Activated gamma-delta T cell (primary cell): ENCODE measurements at places on chromosomes 12 and 14.

- DNase-seq: no peak
Observed at GRCh38 chr12:82504409-82504808, 146.1 kb downstream of the METTL25 start.

DNA sequence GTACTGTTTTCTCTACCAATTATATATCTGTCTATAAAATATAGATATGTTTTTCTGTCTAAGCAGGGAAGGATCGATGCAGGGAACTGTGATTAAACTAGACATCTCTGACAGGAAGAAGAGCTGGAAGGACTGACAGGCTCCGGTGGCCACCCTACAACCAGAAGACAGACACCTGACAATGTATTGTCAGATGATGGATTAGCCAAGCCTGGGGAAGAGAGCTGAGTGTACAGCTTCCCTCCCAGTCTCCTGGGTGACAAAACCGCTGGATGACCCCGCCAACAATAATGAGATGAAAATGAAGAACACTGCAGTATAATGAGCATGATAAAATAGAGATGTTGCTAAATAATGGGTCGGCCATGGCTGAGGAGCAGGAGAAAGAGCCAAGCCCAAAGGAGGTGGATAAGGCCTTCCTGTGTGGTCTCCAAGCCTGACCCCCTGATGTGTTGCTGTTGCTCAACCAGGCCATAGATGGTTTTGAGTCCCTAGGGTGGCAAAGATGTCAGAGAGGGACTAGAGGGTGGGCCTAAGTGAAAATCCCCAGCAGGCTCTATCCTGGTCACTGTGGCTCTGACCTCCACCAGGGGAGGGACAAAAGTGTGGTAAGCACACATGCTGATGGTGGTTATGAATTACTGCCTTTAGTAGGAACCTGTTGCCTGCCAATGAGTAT is 28.2 kb downstream of the DHRS2 start:
- DNase-seq: no peak

DNA sequence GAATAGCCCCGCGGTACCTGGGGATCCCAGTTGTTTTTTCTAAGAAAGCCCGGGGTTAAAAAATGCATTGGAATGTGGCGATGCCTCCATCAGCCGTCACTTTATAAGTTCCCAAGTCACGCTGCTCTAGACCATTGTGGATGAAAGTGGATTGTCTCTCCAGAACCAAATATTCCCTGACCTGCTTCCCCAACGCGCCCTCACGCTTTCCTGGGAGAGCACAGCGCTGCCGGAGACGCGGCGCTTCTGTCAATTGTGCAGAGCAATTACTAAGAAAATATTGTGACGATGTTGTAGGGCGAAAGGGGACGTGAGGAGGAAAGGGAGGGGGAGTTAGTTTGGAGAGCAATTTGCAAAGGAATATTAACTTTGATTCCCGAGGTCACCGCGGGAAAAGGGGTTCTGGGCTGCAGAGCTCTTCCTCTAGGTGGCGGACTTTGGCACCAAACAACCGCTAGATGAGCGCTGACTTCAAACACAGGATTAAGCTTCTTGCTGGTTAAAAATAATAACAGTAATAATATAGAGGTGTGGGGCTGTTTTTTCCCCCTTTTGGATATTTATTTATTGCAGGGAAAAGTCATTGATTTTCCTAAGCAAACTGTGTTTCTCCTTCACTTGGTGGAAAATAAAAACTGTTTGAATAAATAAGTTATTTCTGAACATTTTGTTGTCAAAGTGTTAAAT is 9.6 kb upstream of the FOXG1 start:
- DNase-seq: no peak

DNA sequence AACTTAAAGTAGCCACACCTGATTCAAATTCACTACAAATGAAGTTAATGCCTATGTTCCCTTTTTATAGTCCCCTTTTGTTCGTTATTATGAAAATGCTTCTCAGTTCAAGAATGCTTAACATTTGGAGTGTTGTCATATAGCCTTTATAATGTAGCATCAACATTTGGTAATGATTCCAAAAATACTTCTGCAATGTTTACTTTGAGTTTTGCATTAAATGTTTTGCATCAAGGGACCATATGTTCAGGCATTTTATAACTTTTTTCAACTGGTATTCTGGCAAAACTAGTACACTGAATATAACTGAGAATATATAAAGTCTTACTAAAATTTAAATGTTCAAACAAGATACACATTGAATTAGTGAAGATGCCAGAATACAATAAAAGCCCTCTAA is 209.6 kb upstream of the SLC16A7 start:
- DNase-seq: no peak

DNA sequence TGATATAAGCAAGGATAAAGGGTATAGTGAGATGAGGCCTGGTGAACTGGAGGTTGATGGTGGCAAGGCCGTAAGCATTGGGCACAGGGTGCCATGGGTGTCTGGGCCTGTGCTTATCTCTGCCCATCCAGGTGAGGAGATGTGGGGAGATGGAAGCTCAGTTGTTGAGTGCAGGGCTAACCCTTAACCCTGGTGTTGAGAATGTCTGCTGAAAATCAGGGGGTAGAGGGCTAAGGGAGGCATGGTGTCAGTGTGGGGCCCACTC is 86.1 kb downstream of the SYNE2 start:
- DNase-seq: no peak

- DNase-seq: no peak
Observed at GRCh38 chr14:32560209-32560857, 231.2 kb downstream of the AKAP6 start.

DNA sequence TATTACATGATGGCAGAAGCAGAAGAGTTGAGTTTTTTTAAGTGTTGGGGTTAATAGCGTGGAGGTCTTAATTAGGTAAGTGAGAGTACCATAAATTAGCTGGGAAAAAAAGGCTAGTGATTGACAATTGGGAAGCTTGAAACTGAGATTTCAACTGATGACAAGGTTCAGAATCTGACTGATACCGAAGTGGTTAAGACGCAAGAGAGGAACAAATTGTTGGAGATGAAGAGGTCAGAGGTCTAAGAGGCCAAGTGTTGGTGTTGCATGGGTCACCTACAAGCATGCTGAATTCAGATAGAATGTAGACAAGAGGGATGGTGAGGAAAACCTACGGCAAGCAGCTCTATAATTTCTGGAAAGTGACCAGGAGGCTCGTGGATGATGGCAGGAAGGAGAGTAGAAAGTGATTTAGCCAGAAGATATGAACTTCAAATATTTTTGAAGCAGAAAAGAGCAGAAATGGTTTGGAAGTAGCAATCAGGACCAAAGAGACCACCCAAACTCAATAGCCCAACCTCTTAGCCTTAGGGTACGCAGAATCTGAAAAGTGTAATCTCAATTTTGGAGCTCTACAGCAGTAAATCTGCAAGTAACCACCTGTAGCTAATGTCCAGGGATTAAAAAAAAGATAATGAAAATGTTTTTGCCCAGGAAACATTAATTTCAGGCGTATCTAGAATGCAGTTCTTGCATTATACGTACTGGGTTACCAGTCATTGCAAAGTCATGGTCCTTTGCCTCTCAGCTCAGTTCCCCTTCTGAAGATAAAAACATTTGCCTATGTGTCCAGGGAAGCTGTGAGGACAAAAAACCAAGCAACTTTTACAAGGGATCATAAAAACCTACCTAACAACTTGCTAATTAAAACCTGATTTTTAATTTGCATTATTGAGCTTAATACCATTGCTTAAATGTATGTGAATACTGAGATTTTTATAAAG is 1.7 kb upstream of the TMPO start:
- no peak for DNase-seq

- DNase-seq: no peak
Observed at GRCh38 chr12:75439930-75440329, 40.6 kb upstream of the GLIPR1 start.

DNA sequence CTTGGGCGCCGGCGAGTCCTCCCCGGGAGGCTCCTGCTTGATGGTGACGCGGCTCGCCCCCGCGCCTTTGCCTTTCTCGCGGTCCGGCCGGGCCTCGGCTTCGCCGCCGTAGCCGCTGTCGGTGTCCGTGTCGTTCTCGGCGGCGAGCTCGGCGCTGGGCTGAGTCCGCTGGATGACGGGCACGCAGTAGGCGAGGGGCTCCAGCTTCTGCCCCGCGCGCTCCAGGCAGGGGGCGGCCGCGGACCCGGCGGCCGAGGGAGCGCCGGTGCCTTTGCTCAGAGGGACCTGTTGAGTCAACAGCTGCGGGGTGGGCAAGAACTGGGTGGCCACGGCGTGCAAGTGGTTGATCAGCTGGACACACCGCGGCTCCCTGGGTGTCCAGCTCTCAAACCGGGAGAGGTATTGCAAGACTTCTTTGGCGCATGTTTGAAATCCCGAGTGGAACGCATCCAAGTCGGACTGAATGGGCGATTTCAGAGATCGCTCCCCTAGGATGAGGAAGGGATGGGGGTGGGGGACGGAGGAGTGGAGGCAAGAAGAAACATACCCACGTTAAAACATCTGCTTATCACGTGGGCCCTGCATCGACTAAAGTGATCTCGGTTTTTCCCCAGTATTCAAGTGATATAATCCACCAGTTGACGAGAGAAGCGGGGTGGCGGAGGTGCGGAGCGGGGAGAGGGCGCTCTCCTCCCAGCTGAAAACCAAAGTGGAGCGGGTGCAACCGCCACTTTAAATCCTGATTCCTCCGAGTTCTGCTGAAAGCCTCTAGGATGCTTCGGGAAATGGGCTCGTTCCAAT is 2.0 kb downstream of the BHLHE41 start:
- DNase-seq: peak; percentile 13

DNA sequence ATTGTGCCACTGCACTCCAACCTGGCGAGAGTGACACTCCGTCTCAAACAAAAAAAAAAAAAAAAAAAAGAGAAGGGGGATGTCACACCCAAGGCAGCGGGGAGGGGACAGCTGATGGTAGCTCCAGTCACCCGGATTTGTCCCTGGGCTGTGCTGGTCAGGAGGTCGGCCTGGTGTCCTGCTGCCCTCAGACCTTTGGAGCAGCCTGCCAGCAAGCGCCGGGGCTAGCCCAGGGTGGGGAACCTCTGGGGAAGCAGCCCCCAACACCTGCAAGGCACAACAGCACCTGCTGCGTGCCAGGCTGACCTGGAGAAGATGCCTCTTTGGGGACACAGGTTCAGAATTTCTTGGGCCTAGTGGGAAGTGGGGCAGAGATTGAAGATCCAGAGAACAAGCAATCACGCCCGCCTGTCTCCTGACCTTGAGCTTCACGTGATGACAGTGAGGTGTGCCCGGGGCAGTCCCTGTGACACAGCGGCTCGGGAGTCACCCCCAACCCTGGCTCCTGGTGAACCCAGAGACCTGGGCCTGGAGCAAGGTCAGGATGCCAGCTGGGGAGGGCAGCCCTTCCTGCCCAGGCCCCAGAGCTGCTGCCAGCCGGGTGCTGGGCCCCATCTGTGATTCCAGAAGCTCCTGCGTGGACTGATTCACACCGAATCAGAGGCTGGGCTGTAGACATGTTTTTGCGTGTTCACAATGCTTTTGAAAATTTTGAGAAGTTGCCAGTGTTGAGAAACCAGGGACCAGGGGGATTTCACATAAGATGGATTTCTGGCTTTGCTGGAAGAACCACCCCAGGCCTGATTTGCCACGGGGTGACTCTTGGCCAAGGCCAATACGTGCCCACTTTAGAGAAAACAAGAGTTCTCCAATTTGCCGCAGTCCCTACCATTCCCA is 66.4 kb downstream of the RFLNA start:
- no peak for DNase-seq

GRCh38 chr12:120554678-120555077 is 20.5 kb downstream of the RNF10 start:
- no peak for DNase-seq

DNA sequence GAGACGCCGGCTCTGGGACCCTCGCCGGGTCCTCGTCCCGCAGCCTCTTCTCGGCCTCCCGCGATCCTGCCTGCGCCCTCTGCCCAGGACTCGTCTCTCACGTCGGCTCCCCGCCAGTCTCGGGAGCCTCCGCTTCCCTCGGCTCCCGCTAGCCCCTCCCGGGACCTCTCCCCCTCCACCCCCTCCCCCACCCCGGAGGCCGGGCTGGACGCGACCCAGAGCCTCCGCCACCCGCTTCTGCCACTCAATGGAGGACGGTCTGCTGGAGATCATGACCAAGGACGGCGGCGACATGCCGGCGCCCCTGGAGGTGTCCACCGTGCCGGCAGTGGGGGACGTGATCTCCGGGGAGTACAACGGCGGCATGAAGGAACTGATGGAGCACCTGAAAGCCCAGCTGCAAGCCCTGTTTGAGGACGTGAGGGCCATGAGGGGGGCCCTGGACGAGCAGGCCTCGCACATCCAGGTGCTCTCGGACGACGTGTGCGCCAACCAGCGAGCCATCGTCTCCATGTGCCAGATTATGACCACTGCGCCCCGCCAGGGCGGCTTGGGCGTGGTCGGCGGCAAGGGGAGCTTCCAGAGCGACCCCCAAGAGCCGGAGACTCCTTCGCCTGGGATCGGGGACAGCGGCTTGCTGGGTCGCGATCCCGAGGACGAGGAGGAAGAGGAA is 568 bp downstream of the CCDC184 start:
- no peak for DNase-seq

DNA sequence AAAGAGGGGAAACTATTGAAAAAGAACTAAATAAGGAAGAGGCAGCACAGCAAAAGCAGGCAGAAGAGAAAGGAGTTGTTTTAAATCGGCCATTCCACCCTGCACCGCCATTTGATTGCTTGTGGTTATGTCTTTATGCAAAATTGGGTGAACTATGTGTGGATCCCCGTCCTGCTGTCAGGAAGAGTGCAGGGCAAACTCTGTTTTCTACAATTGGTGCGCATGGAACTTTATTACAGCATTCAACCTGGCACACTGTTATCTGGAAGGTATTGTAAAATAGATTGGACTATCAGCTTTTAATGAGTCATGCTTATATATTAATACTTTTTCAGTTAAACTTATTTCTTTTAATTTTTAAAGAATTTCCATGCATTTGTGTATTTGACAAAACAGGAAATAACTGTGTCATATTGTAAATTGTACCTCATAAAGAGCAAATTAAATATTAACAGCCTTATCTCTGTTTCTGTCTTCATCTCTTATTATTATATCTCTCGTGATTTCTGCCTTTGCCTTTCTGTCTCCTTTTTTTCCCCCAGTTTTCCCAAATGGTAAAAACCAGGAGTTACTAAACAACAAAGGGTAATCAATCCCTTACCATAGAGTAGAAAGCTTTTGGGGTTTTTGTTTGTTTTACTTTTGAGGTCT is 86.4 kb downstream of the MON2 start:
- DNase-seq: no peak

DNA sequence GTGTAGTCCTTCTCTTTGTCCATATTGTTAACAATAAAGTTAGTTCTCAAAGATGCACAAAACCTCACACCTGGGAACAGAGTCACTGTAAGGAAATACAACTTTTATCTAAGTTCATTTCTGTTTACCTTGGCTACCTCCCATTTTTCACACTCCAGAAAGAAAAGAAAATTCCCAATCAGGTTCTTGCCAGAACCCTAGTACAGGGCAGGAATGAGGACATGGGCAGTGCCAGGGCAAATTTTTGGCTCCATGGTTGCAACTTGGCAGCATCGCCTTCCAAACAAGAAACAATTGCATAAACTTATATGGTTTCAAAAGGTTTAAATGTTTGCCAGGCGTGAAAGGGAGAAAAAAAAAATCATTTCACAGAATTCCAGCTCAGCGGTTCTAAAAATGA is 296.3 kb upstream of the PRKD1 start:
- DNase-seq: no peak

DNA sequence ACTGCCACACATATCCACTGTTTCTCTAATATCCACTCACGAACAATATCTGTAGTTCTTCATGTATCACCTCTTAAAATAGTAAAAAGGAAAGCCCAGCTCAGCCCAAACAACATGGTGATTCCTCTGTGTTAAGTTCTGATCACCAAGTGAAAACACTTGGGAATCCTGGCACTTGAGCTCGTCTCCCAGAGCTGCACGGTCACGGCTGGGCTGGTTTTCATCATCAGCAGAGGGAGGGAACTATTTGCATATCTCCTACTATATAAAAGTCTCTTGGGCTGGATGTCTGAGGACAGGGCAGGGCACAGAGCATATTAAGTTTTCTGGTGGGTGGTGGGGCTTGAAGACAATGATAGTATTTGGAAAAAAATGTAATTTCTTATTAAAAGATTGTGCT is 870.6 kb downstream of the TMEM121 start:
- no peak for DNase-seq
